ENCODE measurements at places on chromosomes 4 and X. TPM values are rescaled to one million over a fixed set of nuclear protein-coding genes. Genes with fewer than 3 reads are reported as not detected.
A peak's percentile ranks its signal among the peaks of the same experiment; 100 is the strongest.

- peak; percentile 64 for DNase-seq
Measured at GRCh38 chr4:189792924-189793618, 147.6 kb upstream of the FRG1 start.

DNA sequence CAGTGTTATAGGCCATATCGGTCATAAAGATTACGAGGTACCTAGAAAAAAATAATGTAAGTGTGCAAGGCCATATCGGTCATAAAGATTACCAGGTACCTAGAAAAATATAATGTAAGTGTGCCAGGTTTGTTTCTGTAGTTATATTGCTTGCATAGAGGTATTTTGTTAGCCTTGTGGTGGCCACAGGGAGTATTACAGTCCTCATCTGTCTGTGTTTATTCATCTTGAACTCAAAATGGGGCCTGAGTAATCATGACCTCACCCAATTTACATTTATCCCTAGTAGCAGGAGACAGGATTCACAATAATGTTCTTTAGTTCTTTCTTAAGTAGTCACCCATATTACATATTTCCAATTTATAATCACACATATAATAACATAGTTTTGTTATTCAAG, 459.7 kb downstream of the MID1IP1 start:
- DNase-seq: no peak

GRCh38 chrX:15856222-15856587, 1.6 kb upstream of the AP1S2 start:
- DNase-seq: no peak

DNA sequence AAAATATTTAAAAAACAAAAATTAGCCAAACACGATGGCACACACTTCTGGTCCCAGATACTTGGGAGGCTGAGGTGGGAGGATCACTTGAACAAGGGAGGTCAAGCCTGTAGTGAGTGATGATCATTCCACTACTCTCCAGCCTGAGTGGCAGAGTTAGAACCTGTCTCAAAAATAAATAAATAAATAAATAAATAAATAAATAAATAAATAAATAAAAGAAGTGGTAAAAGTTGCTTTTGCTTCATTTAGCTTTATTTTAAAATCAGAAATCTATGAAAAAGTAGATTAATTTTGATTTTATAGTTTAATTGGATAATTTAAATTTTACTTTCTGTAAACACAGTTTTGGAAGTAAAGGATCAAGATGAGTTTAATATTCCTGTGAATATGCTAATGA, 552.9 kb upstream of the PCDH10 start:
- no peak for DNase-seq

DNA sequence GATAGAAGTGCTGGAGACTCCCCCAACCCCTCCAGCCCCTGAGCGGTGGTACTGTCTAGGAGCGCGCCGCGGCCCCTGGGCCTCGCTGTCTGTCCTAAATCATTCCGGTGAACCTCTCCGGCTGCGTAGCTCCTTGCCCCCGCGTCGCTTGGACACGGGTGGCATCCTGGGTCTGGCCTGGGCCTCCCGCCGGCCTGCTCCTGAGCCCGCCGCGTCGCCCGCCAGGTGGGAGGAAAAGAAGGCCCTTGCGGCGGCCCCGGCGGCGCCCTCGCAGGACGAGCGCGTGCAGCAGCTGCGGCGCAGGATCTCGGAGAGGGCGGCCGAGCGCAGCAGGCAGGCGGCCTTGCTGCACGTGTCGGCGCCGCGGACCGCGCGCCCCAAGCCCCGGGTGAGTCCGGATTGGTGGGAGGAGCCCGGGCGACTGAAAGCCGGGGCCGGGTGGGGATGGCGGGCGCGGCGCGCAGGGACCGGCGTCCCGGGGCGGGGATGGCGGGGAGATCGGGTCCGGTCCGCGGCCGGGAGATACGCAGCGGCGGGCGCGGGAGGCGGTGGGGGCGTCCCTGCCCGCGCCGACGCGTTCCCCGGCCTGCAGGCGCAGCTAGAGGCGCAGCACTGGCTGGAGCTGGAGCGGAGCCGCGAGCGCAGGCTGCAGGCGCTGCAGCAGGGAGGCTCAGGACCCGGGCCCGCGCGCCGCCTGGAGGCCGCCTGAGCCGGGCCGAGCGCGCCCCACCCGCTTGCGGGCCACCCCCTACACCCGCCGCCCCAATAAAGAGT, 6.5 kb upstream of the RNF4 start:
- DNase-seq: peak; percentile 82

DNA sequence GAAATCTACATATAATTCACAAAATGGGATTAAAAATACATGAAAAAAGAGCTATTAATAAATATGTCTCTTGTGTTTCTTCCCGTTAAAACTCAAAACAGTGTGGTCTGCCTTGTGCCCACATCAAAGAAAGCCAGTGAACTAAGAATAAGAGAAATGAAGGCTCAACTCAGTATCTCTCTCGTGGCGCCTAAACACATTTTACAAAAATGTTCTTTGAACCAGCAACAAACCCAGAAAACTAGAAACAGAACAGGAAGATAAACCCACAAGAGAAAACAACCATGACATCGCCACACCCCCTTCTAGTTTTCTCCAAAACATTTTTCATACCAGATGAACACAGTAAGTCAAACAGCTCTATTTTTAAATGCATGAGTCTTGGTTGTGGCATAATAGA, 130.1 kb downstream of the DCHS2 start:
- no peak for DNase-seq

DNA sequence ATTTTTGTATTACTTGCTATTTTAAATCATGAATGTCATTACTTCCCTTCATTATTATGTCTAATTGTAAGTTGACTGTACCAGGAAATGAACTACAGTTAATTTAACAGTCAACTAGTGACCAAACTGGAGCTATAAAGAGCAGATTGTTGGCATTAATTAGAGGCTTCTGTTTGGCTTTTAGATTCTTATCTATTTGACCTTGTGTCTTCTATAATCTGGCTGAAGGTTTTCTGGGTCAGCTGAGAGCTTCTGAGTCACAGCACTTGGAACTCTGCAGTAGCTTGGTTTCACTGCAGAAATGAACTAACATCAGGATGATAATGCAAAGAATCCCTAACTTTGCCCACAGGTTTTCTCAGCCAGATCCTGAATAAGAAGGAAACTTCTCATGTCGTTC, 169.2 kb upstream of the LEF1 start:
- no peak for DNase-seq

GRCh38 chr4:37531151-37531550, 155.0 kb downstream of the RELL1 start:
- DNase-seq: no peak

GRCh38 chrX:109990582-109991276, 12.2 kb upstream of the TMEM164 start:
- no peak for DNase-seq

GRCh38 chr4:11011249-11011648, 326.7 kb upstream of the CLNK start:
- no peak for DNase-seq

GRCh38 chrX:108000751-108001150, 18.6 kb upstream of the TEX13B start:
- DNase-seq: no peak

- no peak for DNase-seq
Measured at GRCh38 chr4:112288455-112288854, 2.8 kb upstream of the TIFA start.

GRCh38 chr4:177185579-177185978, 124.1 kb upstream of the NEIL3 start:
- DNase-seq: no peak

GRCh38 chrX:129534816-129535578, 5.1 kb upstream of the OCRL start:
- DNase-seq: no peak

The FAT1 gene
- total RNA-seq: 88.3 TPM

The LRAT gene
- 2.8 TPM for total RNA-seq

The CASK gene
- 68.1 TPM for total RNA-seq

The MTMR8 gene
- total RNA-seq: 7.0 TPM

The MSX1 gene
- not detected for total RNA-seq
